ENCODE measurements at places on chromosomes 2 and 18. TPM values are rescaled to one million over a fixed set of nuclear protein-coding genes. Genes with fewer than 3 reads are reported as not detected.

GRCh38 chr2:27218614-27219013 is 1.4 kb downstream of the CAD start:
- no peak for DNase-seq

GRCh38 chr2:71004857-71005256 is 10.2 kb upstream of the TEX261 start:
- peak; percentile 57 for DNase-seq

ASB18 gene
- total RNA-seq, result not detected

- no peak for DNase-seq
These were observed 487.4 kb downstream of the ADCYAP1 start for GRCh38 chr18:1392046-1392445.

DNA sequence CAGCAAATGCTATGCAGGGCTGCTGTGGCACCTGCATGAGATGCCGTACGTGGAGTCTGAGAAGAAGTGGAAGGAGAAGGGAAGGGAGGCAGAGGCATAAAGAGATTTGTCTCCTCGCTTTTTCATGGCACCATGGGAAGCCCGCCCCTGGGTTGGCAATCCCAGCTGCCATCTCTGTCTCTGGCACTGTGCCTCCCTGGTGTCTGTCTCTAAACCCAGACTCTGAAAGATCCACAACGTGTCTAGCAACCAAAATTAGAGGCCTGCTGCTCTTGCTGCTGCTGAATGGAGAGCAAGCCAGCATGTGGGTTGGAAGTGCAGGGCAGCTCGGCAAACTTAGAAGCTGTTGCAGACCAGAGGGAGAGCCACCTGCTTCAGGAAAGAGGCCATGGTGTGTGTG is 53.1 kb downstream of the INO80C start:
- no peak for DNase-seq

DNA sequence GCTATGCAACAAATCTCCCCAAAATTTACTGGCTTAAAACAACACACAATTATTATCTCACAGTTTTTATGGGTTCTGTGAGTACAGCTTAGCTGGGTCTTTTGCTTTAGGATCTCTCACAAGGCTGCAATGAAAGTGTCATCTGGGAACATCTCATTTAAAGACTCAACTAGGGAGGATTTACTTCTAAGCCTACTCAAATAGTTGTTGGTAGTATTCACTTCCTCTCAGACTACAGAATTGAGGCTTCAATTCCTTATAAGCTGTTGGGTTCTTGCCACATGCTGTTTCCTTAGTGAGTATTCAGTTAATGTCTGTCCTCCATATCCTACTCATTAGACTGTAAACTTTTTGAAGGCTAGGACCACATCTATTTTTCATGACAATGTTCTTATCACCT is 72.3 kb downstream of the MDH1 start:
- no peak for DNase-seq

MRPL30 gene
- total RNA-seq, result 31.6 TPM

- DNase-seq, result peak; percentile 70
These were observed 48.2 kb upstream of the CTAGE1 start for GRCh38 chr18:22465859-22466457.

Data from lower leg skin (tissue), 4 donors.